ENCODE measurements at places on chromosomes 1 and 21.

GRCh38 chr1:35637401-35637809 lies 3.9 kb downstream of the PSMB2 start:
- no peak for DNase-seq

- DNase-seq, result no peak
Measured at GRCh38 chr1:38327559-38327973, 281.0 kb upstream of the POU3F1 start.

DNA sequence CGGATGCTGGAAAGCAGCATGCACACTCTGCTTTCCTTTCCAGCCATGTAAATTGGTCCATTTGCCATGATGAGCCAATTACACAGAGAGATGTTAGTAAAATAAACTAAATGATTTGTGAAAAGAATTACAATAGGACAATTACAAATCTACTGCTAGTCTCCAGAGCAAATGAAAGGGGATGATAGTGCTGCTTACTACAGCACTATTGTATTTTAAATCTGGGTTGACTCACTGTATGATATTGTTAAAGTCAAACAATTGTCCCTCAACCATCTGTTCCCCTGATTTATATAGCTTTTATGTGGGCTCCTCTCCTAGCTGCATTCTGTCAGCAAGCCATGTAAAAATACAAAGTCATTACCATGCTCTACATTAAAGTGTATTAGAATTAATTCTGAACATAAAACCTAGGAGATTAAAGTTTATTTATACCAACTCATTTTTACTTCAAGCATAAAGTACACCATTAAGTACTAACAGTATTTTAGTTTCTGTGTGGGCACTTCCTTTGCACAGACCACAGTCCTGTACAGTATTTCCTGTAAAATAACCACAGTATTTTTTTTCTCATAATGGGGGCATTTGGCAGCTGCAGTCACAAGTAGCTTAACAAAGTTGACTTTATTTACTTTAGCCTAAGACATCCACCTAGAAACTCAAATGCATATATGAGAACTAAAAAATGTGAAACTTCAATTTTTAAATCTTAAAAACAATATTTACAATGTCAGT lies 135.8 kb downstream of the VAV3 start:
- DNase-seq, result no peak

- DNase-seq, result no peak
Measured at GRCh38 chr1:170678027-170678600, 14.2 kb downstream of the PRRX1 start.

- DNase-seq, result no peak
Measured at GRCh38 chr1:215780139-215780538, 213.0 kb downstream of the KCTD3 start.

DNA sequence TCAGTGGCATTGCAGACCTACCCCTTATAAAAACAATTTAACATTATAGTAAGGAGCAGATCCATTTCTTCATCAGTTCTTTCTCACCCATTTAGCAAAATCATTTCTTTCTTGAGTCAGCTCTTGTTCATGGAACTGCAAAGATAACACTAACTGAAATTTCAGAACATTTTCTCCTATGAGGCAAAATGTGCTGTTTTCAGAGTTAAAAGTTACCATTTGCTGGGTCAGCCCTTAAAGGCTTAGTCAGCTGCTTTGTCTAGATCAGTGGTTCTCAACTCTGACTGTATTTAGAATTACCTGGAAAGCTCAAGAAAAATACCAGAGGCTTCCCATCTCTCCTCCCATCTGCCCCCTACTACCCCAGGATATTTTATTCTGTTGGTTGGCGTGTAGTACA lies 12.2 kb downstream of the METTL13 start:
- no peak for DNase-seq

- no peak for DNase-seq
Measured at GRCh38 chr1:186187601-186188000, 187.5 kb downstream of the TPR start.

DNA sequence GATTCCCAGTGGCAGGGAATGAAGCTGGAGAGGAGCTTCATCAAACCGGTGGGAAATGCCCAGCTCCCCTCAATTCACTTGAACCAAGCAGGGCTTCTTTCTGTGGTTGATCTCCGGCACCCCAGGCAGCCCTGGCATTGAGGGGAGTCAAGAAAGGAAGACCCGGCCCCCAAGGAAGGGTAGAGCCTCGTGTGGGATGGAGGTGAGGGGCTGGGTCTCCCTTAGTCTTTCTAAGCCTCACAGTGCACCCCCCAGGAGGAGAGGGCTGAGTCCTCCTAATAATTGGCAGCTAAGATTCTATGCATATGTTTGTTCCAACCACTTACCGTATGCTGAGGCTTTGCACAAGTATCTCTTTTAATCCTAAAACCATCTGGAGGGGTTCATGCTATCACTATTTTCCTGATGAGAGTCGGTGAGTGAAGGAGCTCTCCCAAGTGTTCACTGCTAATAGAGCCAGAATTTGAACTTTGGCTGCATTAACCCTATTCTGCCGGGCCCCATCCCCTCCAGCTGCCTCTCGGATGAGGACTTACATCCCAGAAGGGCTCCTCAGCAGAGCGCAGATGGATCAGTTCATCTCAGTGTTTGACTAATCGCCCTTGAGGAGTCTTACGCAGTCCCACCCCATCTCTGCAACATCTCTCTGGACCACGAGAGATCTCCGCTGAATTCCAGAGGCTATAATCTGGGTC lies 33.1 kb upstream of the TMEM51 start:
- DNase-seq, result no peak

- no peak for DNase-seq
Measured at GRCh38 chr1:202575918-202576653, 134.2 kb downstream of the SYT2 start.

DNA sequence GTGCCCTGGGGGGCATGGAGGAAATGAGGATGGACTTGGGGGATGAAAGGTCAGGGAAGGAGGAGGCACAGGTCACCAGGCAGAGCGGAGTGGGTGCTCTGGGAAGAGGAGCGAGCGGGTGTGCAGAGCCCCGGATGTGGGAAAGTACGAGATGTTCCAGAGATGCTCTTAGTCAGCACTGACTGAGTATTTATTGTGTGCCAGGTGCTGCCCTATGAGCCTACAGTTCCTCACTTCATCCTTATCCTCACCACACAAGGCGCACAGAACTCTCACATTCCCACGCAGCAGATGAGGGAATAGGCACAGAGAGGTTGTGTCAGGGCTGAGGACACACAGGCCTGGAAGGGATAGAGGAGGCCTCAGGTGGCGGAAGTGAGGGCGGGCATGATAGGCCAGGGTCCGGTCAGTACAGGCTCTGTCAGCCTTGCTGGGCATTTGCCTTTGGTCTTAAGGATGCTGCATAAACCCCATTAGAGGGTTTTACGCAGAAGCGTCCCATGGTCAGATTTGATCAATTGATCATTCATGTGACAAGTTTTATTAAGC lies 77.3 kb downstream of the ARHGEF10L start:
- DNase-seq, result no peak

- no peak for DNase-seq
Measured at GRCh38 chr1:210363119-210363518, 34.4 kb downstream of the HHAT start.

GRCh38 chr1:101283443-101283842 lies 46.6 kb downstream of the S1PR1 start:
- no peak for DNase-seq

DNA sequence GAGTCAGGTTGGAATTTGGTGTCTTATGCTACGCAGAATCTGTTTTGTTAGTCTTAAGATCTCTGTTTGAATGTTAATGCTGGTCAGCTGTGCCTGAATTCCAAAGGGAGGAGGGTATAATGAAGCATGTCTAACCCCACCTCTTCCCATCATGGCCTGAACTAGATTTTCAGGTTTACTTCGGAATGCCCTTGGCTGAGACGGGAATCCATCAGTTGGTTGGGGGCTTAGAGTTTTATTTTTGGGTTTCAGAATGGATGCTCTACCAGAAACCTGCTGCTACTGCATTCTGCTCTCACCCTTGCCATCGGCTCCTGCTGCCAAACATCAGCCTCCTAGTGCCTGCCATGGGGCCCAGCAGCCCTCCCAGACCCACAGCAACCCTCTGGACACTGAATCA lies 24.1 kb upstream of the ETV3 start:
- DNase-seq, result no peak

DNA sequence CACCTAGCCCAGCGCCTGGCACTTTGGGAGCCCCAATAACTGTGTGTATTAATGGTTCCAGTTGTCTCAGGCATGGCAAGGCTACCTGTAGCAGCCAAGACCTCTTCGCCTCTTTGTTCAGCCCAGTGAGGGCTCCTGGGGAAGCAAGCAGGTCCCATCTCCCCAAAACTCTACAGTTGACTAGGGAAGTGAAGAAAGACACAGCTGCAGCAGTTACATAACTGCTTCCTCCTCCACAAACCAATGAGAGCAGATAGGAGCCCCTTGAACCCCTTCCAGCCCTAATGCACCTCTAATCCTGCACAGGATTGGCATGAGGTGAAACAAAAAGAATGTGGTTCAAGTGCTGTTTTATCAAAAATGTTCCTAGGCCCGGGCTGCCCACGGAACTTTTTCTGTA lies 100.5 kb downstream of the SYF2 start:
- DNase-seq, result no peak

- no peak for DNase-seq
Measured at GRCh38 chr1:26289158-26290059, 9.5 kb downstream of the SH3BGRL3 start.

DNA sequence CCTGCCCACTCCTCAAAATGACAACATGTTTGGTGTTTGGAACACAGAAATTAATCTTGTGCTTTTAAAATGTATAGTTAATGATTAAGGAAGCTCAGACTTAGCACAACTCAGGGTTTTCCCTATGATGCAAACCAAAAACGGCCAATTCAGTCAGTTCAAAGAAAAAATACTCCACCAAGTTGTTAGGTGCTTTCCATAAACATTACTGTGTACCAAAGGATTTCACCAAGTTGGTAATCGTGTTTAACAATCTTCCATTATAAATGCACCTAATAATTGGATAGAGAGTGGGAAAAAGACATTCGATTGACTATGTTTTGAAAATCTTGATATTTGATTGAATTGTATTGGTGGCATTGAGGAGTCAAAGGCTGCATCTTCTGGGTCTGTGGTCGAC lies 33.3 kb upstream of the DUSP10 start:
- DNase-seq, result no peak

GRCh38 chr1:174425121-174425520 lies 22.6 kb upstream of the GPR52 start:
- DNase-seq, result no peak

DNA sequence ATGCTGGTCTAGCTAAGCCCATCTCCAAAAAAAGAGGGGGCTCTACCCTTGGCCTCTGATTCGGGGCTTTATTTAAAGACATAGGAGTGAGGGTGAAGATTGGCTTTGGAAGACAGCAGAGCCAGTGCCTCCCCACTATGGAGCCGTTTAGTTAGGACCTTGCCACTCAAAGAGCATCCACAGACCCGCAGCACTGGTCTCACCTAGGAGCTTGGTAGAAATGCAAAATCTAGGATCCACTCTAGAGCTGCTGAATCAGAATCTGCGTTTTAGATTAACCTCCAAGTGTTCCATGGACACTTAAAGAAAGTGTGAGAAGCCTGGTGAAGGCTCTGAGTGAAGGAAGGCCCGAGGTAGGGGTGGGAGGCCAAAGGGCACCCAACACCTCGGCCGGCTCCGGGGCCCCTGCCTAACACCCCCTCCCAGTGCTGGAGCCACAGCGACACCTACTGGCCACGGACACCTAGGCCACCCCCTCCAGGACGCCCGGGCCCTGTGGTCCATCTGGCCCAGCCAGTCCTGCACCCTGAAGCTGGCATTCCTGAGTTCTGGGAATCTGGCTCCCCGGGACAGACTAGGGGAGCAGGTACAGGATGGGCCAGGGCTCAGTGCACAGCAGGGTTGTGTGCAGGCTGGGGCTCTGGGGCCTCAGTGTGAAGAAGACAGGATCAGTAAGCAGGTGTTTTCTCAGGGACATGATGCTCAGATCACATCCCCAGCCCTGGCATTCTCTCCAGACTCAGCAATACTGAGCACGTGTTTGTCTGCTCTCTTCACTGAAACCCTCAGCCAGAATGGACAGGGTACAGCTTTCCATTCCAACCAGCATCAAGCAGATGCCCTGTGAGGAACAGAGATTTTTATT lies 79.2 kb downstream of the TMEM53 start:
- DNase-seq, result peak; percentile 77

DNA sequence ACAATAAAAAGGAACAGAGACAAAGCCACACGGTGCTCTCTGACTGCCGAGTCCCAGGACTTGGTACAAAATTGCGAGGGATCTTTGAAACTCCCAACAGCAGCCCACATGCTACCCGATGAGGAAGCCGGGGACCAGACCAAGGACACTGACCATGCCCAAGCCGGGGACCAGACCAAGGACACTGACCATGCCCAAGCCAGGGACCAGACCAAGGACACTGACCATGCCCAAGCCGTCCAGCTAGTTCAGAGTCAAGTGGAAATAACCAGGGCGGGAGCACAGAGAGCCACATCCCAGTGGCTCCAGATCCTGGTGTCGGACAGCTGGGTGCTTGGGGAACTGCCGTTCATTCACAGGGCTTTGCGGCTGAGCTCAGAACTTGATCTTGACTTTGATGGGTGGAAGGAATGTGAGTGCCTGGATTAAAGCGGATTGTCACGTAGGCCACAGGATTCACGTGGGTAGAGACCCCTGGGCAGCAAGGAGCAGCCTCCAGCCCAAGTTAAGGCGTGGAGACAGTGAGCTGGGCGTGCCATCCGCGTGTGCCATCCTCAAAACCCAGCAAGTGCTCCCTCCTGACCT lies 16.5 kb upstream of the TRAPPC10 start:
- no peak for DNase-seq

GRCh38 chr1:41918450-41919043 lies at the start of gene HIVEP3:
Gene HIVEP3 (minus strand): TSS chr1:41918922.
- no peak for DNase-seq

DNA sequence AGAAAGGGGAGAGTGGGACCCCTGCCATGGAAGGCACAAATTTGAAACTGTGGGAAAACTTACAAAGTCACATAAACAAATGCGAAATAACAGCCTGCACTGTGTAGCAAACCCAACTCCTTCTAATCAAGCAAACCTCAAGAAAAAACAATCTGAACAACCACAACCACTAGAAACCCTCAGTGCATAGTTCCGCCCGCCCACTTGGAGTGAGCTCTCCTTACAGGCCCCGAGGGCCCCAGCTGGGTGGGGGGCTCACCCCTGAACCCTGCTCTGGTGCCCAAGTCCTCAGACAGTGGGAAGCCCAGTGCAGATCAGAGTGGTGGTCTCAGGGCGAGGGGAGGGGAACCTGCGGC lies 931 bp upstream of the MXRA8 start:
- no peak for DNase-seq
